ENCODE measurements at places on chromosomes 3 and 15.

DNA sequence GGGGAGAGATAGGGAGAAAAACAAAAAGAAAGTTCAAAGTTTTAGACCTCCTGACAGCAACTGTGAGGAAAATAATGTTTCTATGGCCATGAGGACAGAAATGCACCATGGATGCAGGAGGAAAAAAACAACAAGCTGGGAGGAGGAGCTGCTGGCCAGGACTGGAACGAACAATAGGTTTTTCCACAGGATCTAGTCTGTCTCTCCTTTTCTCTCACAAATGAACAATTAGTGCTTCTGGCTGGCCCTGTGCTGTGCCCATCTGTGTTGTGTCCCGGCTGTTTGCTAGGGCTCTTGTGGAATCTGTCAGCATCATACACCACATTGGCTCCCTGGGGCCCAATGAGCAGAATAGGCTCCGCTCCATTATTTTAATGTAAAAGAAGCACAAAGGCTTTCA lies 15.2 kb downstream of the GK5 start:
- DNase-seq, result no peak

DNA sequence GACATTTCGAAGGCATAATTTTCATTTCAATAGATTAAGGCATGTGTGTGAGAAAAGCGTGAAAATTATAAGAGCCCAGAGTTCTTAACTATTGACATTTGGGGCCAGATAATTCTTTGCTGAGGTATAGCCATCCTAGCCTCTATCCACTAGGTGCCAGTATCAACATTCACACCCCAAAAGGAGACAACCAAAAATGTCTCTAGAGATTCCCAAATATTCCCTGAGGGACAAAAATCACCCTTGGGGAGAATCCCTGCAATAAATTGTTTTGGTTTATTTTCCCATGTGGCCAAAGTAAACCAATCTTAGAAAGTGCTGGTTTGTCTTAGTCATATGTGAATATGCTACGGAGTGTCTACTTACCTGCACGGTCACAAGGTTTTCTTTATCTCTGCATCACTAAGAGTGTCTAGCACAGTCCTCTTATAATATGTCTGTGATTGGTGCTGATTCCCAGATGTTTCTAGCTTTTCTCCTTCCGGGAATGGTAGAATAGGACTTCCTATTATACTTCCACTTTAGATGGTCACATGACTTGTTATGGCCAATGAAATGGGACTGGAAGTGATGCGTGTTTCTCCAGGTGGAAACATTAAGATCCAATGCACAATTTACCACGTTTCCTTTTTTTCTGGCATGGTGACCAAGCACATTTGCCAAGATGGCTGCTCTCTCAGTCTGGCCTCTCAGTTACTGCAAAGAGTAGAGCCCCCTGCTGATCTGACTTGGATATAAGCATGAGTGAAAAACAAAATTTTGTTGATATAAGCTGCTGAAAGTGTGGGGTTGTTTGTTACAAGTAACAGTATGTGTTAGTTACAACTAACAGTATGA lies 8.0 kb upstream of the KBTBD8 start:
- no peak for DNase-seq

- no peak for DNase-seq
Observed at GRCh38 chr3:108021131-108021530, 69.7 kb downstream of the CD47 start.

DNA sequence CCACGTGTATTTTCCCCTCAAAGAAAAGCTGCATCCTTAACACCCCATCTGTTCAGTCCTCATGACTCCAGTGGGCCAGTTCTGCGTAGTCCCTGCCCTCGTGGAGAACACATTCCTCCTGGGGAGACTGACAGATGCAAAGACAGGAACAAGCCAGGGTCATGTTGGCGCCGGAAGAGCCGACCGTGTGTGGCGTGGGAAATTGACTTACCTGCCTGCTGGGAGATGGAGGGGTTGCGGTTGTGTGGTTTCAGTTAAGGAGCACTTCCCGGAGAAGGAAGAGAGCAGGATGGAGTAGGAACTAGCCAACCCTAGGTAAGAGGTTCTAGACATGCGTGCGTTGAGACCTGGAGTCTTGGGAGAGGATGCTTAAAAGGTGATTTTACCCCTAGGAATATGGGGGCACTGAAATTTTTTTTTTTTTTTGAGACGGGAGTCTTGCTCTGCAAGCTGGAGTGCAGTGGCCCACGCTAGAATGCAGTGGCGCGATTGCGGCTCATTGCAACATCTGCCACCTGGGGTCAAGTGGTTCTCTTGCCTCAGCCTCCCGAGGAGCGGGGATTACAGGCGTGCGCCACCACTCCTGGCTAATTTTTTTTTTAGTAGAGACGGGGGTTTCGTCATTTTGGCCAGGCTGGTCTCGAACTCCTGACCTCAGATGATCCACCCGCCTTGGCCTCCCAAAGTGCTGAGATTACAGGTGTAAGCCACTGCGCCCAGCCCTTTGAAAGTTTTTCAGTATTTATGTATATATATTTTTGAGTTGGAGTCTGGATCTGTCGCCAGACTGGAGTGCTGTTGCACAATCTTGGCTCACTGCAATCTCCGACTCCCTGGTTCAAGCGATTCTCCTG lies 1.4 kb downstream of the VHL start:
- no peak for DNase-seq

- DNase-seq, result no peak
Observed at GRCh38 chr15:73648014-73648295, 14.8 kb upstream of the NPTN start.

GRCh38 chr3:195908694-195909581 lies 587 bp upstream of the TNK2 start:
- DNase-seq, result no peak

DNA sequence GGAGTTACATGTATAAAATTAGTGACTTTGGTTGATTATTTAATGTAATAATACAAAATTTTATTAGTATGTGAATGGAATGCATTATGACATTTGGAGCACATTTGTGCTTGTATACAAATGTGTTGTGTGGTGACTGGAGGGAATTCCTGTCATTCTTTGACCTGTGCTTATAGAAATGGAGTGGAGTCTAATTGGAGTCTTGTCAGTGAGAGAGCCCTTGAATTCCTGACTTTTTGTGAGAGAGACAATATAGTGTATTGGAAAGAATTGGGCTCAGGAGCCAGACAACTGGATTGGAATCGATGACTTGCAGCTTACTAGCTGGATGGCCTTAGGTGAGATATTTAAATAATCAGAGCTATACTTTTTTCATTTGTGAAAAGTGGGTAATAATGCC lies 9.4 kb downstream of the TCF12 start:
- no peak for DNase-seq

DNA sequence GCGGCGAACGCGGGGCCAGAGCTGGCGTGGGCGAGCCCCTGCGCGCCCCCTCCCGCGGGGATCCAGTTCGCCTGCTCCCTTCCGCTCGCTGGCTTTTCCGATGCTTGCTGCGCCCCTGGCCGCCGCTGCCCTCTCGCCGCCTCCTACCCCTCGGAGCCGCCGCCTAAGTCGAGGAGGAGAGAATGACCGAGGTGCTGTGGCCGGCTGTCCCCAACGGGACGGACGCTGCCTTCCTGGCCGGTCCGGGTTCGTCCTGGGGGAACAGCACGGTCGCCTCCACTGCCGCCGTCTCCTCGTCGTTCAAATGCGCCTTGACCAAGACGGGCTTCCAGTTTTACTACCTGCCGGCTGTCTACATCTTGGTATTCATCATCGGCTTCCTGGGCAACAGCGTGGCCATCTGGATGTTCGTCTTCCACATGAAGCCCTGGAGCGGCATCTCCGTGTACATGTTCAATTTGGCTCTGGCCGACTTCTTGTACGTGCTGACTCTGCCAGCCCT lies 721 bp downstream of the P2RY1 start:
- DNase-seq, result peak; percentile 82

DNA sequence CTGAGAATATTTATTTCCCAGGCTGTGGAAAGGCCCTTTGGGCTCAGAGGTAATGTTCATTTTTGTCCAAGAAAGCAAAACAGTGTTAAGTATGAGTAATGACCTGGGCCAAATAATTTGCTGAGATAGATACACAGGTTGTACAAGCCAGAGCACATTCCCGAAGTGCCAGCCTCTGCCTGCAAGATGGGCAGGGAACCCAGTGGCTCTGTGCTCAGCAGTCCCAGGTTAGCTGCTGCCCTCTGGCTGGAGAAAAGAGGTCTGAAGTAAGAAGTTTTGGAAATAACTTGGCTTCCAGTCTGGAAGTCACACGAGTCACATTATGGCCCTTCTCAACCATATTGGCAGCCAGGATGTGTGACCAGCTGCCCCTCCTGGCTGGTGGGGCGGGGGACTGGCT lies 20.2 kb downstream of the MYZAP start:
- no peak for DNase-seq

DNA sequence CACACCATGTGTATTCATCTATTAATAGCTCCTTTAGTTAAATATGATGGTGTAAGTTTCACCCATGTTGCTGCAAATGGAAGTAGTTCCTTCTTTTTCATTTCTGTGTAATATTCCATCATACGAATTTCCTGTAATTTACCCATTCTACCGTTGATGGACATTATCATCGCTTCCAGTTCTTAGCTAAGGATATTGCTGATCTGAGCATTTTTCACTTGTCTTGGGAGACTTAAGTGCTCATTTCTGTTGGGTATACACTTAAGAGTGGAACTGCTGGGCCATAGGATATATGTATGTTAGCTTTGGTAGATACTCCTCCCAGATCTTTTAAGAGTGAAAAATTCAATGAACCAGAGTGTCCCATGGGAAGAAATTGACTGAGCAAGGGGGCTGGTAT lies 11.0 kb downstream of the PLIN1 start:
- no peak for DNase-seq

DNA sequence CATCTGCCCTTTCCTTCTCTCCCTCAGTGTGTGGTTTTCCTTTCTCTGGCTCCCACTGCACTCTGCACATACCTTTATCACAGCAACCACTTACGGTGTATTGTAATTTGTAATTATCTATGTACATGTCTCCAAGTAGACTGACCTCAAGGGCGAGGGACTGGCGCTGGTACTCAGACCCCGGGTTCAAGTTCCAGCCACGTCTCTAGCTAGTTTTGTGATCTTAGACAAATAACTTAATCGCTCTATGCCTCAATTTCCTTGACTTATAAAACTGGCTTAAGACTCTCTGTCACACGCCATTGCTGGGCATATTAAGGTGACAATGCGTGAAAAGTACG lies 607 bp upstream of the SENP2 start:
- DNase-seq, result no peak

- DNase-seq, result no peak
Observed at GRCh38 chr3:142861926-142862325, 27.0 kb downstream of the PCOLCE2 start.

All from left forelimb (tissue), 1 donor.